ENCODE measurements at places on chromosomes 5 and 9.

DNA sequence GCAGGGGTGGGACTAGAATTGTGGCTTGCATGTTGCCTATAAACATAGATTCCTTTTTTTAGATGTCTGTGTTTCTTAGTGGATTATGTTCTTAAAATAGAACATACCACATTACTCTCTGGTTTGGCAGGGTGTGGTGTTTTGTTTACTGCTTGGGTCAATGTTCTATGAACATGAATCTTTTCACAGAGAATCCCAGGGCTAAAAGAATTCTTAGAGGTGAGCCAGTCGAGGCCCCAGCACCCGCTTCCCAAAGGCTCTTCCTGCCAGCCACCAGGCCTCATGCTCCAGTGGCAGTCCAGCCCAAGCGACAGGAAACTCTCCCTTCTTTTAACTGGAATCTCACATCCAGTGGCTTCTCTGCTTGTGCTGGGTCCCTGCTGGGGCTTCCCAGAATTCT is 126.6 kb downstream of the C9orf152 start:
- peak; percentile 63 for DNase-seq

DNA sequence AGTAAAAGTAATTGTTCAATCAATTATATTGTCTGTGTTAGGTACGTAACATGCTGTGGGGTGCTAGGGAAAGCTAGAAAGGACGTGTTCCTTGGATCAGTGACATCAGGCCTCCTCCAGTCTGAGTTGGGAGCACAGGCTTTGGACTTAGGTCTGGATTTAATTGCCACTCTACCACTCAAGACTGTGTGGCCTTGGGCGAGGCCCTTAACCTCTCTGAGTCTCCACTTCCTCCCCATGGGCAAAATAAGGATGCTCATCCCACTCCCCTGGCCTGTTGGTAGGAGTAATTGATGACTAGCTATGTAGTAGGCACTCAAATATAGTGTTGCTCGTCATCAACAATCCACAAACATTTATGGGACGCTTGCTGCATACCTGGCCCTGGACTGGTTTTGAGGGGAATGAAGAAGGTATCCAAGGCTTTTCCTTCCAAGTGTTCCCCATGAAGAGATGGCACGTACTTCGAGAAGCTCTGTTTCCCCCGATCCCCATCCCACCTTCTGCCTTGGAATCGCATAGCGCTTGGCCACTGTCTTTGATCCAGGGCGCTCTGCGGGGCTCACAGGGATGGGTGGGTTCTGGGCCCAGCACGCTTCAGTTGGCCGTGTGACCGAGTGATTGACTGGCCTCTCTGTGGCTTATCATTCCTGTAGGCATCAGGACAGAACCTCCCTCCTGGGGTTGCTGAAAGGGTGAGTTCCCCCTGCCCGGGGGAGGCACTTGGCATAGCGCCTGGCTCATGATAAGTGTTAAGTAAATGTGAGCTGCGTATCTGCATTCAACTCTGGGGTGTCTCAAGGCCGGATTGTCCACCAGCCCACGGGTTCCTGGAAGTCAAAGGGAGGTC is 8.1 kb downstream of the FGF18 start:
- no peak for DNase-seq

GRCh38 chr9:70389621-70390266 is 24.7 kb downstream of the KLF9 start:
- DNase-seq, result peak; percentile 27

GRCh38 chr5:94028001-94028400 is 286.6 kb upstream of the POU5F2 start:
- no peak for DNase-seq

All from GM03348 (cell line).